IMR-90 (cell line): ENCODE measurements at places on chromosomes 16 and 17.

DNA sequence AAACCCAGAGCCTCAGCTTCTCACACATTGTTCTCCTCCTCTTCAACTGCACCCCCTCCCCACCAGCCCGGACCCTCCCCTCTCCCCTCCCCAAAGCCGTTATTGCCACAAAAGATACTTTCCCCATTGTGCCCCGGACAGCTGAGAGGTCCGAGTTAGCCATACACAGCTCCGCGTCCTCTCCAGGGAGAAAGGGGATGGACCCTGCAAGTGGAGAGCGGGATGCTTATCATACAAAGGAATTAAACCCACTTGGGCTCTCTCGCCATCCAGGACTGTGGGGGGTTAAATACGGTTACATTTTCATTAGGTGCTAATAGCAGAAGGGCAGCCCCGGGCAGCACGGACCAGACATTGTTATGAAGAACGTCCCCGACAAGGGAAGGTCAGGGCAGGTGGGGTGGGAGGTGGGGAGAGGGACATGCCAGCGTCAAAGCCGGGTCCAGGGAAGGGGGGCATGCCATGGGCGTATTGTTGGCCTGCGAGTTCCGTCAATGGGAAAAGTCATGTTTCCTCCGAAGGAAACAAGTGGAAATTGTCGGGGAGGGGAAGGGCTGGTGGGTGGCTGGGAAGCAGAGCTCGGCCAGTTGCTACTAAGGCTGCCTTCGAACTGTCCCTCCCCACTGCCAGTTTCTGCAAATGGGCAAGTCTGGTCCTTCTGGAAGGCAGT is 99.1 kb downstream of the SOX9 start:
- DNase-seq: no peak

- no peak for DNase-seq
These were observed 213.8 kb upstream of the NLRP1 start for GRCh38 chr17:5798094-5798493.

DNA sequence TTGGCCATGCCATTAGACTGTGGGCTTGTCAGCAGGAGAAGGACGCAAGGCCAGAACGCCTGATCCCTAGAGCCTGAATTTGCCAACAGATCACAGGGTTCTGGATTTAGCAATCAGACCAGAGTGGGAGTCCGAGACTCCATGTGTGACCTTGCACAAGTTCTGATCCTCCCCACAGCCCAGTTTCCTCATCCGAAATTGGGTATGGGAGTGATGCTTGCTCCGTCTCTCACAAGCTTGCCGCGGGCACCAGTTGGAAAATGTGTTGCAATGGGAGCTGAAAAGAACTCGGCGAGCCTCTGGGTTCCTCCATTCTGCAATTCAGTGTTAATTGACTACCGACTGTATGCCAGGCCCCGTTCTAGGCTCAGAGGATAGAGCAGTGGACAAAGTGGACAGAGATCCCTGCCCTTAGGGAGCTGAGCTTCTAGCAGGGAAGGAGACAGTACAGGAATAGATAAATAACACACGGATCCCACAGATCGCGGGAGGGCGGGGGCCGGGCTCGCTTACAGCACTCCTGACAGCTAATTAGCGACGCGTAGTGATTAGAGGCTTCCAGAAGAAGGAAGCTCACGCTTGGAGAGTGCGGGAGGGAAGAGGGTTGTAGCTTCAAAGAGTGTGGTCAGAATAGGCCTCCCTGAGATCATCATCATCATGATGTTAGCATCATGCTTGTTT is 150.4 kb upstream of the CIBAR2 start:
- DNase-seq: no peak

- DNase-seq: no peak
These were observed 2.2 kb downstream of the GALNS start for GRCh38 chr16:88854306-88855111.

- no peak for DNase-seq
These were observed 274.9 kb upstream of the CCL2 start for GRCh38 chr17:33980193-33980592.

- DNase-seq: no peak
These were observed 7.2 kb upstream of the MRPS23 start for GRCh38 chr17:57856792-57857620.

DNA sequence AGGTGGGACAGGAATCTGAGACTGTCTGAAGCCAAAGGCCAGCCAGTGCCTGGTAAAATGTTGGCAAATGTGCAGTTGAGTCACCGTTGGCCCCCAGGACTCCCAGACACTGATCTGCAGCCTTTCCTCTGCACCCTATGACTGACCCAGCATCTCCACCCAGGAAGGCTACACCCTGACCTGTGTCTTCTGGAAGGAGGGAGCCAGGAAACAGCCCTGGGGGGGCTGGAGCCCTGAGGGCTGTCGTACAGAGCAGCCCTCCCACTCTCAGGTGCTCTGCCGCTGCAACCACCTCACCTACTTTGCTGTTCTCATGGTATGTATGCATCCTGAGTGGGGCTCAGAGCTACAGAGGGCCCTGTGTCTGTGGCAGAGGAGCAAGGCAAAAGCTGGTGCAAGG is 24.0 kb downstream of the ADGRG5 start:
- no peak for DNase-seq

- DNase-seq: peak; percentile 82
These were observed 7.9 kb downstream of the KDM6B start for GRCh38 chr17:7841915-7842379.
